ENCODE measurements at places on chromosomes 7 and 10.

DNA sequence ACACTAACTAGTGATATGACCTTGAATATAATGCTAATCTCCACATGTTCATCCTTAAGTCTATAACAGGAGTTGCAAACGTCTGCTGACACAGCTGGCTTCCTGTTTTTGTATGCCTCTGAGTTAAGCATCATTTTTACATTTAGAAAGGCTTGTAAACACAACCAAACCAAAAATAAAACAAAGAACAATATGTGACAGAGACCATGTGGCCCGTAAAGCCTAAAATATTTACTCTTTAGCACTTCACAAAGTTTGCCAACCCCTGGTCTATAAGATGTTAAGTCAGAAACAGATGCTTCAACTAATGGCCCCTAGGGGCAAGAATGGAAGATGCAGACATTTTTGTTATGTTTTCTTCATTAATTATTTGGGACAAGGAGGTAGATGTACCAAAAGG is 109.3 kb downstream of the CPEB3 start:
- no peak for DNase-seq

DNA sequence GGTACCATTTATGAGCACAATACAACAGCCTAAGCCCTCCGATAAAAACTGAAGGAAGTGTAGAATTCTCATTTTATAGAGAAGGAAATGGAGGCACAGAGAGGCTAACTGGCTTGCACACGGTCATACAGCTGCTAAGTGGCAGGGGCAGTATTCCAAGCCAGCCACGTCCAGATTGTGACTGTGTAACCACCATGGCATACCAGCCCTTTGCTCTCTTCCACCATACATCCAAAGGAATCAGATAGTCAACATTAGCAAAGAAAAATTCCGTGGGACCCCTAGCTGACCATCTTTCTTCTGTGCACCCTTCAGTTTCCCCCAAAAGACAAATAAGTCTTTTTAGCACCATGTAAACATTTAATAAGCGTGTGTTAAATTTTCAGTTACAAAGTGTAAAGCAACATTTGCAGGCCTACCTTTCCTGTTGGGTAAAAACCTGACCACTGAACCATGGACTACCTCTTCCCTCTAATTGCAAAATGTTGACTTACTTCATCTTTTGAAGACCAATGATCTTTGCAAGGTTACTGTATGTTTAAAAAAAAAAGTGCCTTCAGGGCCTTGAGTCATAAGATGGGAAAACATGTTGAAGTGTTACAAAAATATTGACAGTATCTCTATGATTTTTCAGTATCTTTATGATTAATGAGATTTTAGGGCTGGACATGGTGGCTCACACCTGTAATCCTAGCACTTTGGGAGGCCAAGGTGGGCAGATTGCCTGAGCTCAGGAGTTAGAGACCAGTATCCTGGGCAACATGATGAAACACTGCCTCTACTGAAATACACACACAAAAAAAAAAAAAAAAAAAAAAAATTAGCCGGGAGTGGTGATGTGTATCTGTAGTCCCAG is 24.3 kb upstream of the PDZD8 start:
- no peak for DNase-seq

DNA sequence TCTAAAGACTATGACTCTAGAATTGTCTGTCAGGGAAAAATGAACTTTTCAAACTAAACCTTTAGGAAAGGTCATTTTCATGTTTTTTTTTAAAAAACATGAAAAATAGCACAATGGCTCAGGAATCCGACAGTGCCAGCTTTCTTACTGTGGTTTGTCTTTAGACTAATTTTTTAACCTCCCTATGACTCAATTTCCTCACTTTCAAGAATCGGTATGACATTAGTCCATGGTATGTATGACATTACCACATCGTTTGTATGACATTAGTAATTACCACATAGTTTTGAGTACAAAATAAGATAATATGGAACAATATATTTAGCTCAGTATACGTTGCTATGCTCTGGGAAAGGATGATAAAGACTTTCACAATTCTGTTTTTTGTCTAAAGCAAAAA is 383.2 kb downstream of the PTPRN2 start:
- DNase-seq: no peak

DNA sequence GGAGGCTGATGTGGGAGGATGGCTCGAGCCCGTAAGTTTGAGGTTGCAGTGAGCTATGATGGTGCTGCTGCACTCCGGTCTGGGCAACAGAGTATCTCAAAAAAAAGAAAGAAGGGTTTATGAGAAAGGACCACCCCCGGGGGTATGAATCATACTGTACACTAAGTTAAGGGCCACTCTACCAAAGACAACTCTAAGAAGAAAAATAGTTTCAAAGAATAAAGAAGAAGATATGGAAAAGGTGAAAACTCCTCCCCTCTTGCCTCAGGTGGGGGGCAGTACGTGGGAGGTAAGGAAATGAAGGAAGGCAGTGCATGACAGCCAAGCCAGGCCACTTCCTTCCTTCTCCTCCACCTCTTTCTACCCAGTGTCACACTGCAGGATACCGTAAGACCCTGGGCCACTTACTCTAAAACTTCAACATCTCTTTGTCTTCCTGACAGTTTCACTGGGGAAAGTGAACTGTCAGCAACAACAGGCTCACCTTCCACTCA is 61.3 kb downstream of the PIP4K2A start:
- no peak for DNase-seq

GRCh38 chr10:5538446-5538845 is 13.7 kb downstream of the CALML3 start:
- DNase-seq: no peak

Data from activated naive CD4-positive, alpha-beta T cell (primary cell).